ENCODE measurements at places on chromosomes 5 and 9.

- DNase-seq: peak; percentile 16
These were observed 4.4 kb downstream of the IL3 start for GRCh38 chr5:132064738-132065331.

- DNase-seq: no peak
These were observed 75.8 kb downstream of the KCNIP1 start for GRCh38 chr5:170579601-170580000.

DNA sequence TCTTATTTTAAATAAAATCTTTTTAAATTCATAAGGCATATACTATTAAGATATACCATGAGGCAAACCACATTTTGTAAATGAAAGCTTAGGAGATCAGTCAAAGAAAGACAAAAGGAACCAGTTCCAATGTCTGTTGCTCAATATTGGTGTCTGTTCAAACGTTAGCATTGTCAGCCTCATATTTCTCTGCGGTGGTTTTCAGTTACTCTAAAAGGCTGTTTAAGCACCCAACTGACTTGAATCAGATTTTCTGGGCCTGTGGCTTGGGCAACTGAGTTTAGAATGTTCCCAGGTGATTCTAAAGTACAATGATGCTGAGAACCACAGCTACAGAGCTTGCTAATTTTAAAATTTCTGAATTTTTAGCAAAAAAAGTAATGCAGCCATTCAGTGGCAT, 166.3 kb upstream of the KIF2A start:
- no peak for DNase-seq

- DNase-seq: no peak
These were observed 23.5 kb downstream of the FAM114A2 start for GRCh38 chr5:154015071-154015693.

DNA sequence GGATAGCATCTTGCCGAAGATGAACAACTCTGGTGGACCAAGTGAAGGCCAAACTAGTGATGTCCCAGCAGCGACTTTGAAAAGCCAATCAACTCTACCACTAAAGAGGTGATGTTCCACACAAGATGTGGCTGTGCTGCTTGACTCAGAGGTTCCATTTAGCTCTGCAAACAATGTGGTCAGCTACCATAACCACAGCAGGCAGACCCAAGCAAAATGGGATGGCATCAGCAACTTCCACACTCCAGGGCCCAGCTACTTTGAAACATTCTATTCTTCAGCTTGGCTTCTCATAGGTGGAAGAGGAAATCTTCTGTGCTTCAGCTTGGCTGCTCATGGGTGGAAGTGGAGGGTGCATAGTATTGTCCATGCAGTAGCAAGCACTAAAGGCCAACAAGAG, 70.5 kb downstream of the IRX2 start:
- DNase-seq: no peak

DNA sequence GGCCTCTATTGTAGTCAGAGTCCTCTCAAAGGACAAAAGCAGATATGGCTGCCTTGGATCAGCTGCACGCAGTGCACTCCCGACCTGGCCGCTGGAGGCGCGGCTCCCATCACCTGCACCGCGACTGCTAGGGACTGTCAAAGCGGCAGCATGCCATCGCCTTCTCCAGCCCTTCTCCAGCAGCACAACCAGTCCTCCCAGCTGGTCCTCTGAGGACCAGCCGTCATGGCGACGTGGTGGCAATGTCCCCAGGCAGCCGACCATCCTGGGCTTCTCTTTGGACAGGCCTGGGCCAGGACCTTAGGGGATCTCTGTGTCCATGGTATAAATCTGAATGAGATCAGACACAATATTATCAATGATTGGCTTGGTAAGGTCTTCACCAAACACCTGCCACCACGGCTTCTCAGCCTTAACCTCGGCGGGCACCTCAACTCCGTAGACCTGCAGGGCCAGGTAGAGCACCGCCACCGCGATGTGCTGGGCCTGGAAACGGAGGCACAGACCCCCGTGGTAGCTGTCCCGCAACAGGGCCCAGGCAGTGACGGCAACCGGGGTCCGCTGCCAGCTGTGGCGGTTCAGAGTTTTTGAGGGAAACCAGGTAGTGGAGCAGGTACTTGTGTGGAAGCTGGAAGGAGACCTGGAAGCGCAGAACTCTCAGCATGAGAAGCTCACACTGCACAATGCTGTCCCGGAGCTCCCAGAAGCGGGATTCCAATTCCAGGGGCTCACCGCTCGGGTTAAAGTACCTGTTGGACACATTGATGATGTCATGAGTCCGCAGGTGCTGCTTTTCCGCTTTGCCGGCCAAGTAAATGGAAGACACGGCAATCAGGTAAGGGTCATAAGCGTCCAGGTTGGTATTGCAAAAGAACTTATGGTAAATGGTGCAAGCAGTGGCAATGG, 8.5 kb downstream of the DUSP1 start:
- DNase-seq: no peak
